Stimulated activated CD4-positive, alpha-beta T cell treated with anti-CD3 and anti-CD28 coated beads, Interleukin-1b, Interleukin-23, amount 100 ng/mL, for 48 hours (primary cell): ENCODE measurements at places on chromosomes 1 and 21.

DNA sequence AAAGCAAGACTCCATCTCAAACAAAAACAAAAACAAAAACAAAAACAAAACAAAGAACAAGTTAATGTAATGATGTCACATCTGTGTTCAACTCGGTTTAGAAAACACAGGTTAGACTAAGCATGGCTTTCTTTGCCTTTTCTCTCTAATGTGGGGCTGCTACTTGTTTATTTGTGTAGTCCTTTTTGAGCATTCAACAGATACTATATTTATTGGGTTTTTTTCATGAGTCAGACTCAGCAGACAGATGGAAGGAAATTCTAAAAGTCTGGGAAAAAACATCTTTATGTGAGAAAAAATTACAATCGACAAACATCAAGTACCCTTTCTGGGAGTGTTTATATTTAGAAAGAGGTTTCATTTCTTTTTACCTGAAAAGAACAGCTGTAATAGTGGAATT, 22.3 kb upstream of the OTUD3 start:
- DNase-seq: no peak

GRCh38 chr1:3463408-3463863, 9.0 kb downstream of the ARHGEF16 start:
- DNase-seq: no peak

DNA sequence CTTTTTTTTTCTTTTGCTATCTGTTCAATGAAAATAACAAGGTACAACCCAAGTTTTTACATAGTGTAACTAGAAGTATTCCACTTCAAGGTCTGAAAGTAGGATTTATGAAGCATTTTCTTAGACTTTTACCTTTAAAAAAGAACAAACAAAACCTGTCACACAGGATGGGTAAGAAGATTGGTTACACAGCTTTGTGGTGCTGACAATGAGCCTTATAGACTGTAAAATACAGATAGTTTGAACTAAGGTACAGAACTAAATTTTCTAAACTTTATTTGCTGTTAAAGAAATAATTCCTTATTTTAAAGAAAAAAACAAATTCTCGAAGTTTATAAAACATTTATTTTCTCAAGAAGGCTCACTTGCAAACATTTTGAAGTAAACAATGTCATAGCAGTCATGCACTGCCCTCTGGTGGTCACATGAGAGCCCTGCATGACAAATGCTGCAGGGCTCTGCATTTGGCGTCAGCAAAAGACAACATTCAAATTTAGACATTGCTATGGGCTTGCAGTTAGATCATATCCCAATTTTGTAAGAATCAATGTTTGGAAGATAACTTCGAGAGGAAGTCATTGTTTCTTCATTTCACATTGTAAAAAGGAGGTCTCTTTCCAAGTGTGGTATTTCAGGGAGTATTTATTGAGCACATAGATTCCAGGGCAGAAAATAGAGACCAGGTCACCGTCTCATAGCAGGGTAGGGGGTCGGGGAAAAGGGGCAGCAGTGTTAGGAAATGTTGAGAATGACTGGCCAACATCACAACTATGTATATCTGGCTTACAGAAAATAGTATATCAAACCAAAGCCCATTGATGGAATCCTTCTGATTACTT, 115.3 kb upstream of the FMN2 start:
- peak; percentile 31 for DNase-seq

GRCh38 chr1:230250666-230251065, 175.5 kb downstream of the PGBD5 start:
- DNase-seq: no peak
